ENCODE measurements at places on chromosomes 4 and X. TPM values are rescaled to one million over a fixed set of nuclear protein-coding genes. Genes with fewer than 3 reads are reported as not detected.
A peak's percentile ranks its signal among the peaks of the same experiment; 100 is the strongest.

Gene CLDN22
- total RNA-seq = not detected

Gene SYNPO2
- total RNA-seq = 290 TPM

- H3K4me1 ChIP-seq = no peaks in the 10 kb centered on the region
- H3K27ac ChIP-seq = no peak overlapping the region
- DNase-seq = no peak
- no peaks in the 10 kb centered on the region for H3K27me3 ChIP-seq
- H3K36me3 ChIP-seq = no peaks in the 10 kb centered on the region
- no peak overlapping the region for H3K4me3 ChIP-seq
Measured at GRCh38 chrX:136112778-136113177, 34.6 kb upstream of the FHL1 start.

Gene F9
- total RNA-seq = not detected

Gene RASGEF1B
- 4.4 TPM for total RNA-seq

DNA sequence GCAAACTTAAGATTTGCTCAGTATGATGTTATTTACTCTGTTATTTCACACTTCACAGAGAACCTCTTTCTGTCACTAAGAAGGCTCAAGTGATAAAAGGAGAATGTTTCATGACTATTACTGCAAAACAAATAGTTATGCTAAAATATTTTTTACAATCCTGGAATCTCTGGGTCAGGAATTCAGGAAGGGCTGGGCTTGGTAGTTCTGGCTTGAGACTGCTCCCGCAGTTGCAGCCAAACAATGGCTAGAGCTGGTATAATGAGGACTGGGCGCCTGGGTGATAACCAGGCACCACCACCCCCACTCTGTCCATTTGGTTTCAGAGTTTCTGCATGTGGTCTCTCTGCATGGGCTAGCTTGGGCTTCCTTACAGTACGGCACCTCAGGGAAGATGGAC lies 28.7 kb upstream of the SPP1 start:
- no peaks in the 10 kb centered on the region for H3K27me3 ChIP-seq
- DNase-seq = no peak
- H3K4me1 ChIP-seq = no peaks in the 10 kb centered on the region
- H3K27ac ChIP-seq = no peak overlapping the region
- no peaks in the 10 kb centered on the region for H3K36me3 ChIP-seq

GRCh38 chrX:150483356-150483985 lies 85.0 kb upstream of the MTM1 start:
- no peak overlapping the region for H3K27ac ChIP-seq
- no peaks in the 10 kb centered on the region for H3K36me3 ChIP-seq
- no peaks in the 10 kb centered on the region for H3K27me3 ChIP-seq

GRCh38 chrX:69424910-69425309 lies 79.2 kb upstream of the NALF2 start:
- no peaks in the 10 kb centered on the region for H3K36me3 ChIP-seq
- H3K4me3 ChIP-seq = no peak overlapping the region
- no peak overlapping the region for H3K27ac ChIP-seq
- H3K27me3 ChIP-seq = peaks cover 9% of the 10 kb centered on the region

Gene HS3ST1
- 0.90 TPM for total RNA-seq

GRCh38 chrX:148664171-148664570 lies 163.8 kb downstream of the AFF2 start:
- H3K4me3 ChIP-seq = no peak overlapping the region
- H3K4me1 ChIP-seq = no peaks in the 10 kb centered on the region
- H3K27ac ChIP-seq = no peak overlapping the region
- no peaks in the 10 kb centered on the region for H3K27me3 ChIP-seq
- no peak for DNase-seq

DNA sequence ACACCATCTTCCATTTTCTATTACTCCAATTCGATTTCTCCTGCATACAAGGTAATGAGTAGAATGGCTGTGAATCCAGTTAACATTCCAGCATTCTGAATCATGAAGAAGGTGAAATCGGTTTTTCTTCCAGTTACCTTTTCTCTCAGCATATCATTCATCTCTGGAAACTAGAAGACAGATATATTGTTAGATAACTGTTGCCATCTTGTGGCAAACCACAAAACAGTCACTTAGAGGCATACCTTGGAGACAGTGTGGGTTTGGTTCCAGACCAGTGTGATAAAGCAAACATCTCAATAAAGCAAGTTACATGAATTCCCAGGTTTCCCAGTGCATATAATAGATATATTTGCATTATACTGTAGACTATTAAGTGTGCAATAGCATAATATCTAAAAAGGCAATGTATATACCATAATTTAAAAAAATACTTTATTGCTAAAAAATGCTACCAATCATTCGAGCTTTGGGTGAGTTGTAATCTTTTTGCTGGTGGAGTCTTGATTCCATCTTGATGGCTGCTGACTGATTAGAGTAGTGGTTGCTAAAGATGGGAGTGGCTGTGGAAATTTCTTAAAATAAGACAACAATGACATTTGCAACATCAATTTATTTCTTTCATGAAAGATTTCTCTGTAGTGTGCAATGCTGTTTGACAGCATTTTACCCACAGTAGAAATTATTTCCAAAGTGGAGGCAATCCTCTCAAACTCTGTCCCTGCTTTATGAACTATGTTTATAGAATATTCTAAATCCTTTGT lies 82.1 kb downstream of the SLC39A8 start:
- no peaks in the 10 kb centered on the region for H3K4me1 ChIP-seq
- no peak for DNase-seq
- no peak overlapping the region for H3K4me3 ChIP-seq
- H3K36me3 ChIP-seq = no peaks in the 10 kb centered on the region
- no peak overlapping the region for H3K27ac ChIP-seq
- H3K27me3 ChIP-seq = no peaks in the 10 kb centered on the region

DNA sequence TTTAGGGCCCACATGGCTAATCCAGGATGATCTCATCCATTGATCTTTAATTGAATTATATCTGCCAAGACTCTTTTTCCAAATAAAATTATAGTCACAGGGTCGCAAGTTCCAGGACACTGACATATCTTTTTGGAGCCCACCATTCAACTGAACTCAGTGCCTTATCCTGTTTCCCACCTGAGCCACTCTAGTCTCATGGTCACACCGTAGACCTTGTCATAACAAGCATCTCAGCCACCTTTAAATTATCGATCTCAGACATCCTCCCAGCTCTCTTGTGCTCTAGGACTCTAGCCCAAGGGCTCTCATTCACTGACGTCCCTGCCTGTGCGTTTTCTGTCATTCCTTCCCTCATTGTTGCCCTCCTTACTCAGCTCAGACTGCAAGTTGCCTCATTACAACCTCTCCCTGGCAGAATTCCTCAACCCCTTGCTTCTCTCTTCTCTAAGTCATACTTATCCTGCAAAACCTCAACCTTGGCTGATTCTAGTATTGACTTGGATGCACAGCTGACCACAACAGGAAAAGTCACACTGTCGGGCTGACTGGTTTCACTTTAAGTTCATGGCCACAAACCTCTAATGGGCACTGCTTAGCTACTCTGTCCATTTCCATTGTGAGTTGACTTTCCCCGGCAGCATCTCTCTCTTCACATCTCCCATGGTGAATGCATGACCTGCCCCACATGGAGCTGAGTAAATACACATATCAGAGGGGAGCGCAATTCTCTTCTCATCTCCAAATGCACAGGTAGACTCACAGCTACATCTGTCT lies 91.0 kb upstream of the TRIM2 start:
- no peak overlapping the region for H3K27ac ChIP-seq
- no peaks in the 10 kb centered on the region for H3K36me3 ChIP-seq
- no peak overlapping the region for H3K4me3 ChIP-seq
- H3K4me1 ChIP-seq = no peaks in the 10 kb centered on the region
- H3K27me3 ChIP-seq = no peaks in the 10 kb centered on the region
- DNase-seq = no peak

Gene GUCY1B1
- 18.7 TPM for total RNA-seq

Gene DKK2
- total RNA-seq = 2.3 TPM

DNA sequence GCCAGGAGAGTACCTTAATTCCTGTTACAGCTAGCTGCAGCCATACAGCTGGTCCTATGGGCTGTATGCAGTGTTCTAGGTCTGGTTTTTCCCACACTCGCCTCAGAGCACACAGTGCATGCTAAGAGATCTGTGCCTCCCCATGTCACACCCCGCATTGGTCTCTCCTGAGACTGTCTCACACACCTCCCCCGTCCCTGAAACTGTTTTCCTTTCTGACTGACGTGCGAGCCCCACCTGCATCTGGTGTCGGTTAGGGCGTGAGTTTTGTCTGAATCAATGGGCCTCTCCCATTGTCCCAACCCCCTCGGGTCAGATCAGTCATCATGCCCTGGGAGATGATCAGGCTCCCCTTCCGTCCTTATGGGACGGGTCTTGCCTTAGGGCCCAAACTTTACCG lies 3.4 kb upstream of the UGT8 start:
- H3K4me1 ChIP-seq = no peaks in the 10 kb centered on the region
- DNase-seq = no peak
- no peaks in the 10 kb centered on the region for H3K36me3 ChIP-seq

DNA sequence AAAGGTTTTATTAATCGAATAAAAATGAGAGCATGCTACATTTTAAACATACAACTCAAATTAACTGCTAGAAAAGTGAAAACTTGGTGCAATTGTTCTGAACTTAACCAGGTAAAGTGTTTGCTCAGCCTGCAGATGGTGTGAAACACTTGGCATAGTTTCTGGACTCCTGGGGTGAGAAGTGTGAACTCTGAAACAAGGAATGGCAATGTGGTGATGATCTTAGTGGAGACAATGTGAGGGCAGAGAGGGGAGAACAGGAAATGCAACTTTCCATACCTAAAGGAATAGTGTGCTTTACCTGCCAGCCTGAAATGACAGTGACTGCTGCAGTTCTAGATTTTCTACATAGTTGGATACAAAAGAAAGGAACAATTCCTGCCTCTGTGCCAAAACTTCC lies 57.4 kb downstream of the CCSER1 start:
- no peak for DNase-seq
- H3K4me3 ChIP-seq = no peak overlapping the region
- H3K4me1 ChIP-seq = peaks cover 4% of the 10 kb centered on the region

Gene POF1B
- 2.0 TPM for total RNA-seq

DNA sequence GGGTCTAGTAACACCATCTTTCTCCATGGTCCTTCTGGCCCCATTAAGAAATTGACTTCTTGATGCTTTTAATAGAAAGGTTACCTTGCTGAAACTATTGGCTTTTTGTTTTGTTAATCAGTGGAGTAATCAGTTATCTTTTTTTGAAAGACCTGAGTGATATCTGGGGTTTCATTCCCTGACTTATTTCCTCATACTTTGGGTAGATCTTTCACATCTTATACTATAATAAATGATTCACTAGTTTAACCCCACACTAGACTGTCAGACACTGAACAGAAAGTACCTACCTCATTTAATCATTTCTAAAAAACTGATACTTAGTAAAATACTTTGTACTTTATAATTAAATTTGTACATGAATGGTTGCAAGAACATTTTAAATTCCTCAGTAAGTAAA lies 1021.1 kb downstream of the STIM2 start:
- H3K27ac ChIP-seq = no peak overlapping the region
- no peaks in the 10 kb centered on the region for H3K4me1 ChIP-seq
- DNase-seq = no peak
- H3K27me3 ChIP-seq = no peaks in the 10 kb centered on the region

GRCh38 chr4:48905363-48906015 lies 1.1 kb downstream of the OCIAD2 start:
- H3K27me3 ChIP-seq = no peaks in the 10 kb centered on the region
- no peaks in the 10 kb centered on the region for H3K4me1 ChIP-seq
- peak overlapping the region; percentile 78 for H3K4me3 ChIP-seq

DNA sequence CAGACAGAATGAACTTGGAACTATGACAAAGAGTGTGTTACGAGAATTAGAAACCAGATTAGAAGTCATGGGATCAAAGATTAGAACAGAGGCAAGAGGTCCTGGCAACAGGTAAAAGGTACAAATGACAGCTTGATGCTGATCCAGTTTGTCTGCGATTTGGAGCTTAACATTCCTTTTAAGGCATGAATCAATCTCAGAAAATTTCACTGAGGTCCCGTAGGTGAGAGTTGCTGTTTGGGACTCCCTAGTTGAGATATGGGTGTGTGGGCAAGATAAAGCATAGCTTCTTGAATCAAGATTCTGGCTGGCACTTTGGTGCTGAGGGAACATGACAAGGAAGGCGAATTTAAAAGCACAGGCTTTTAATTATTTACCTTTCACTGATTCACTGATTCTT lies 62.6 kb upstream of the ACSL4 start:
- no peaks in the 10 kb centered on the region for H3K27me3 ChIP-seq
- no peak overlapping the region for H3K4me3 ChIP-seq
- no peaks in the 10 kb centered on the region for H3K36me3 ChIP-seq
- DNase-seq = no peak
- H3K27ac ChIP-seq = no peak overlapping the region
- H3K4me1 ChIP-seq = no peaks in the 10 kb centered on the region

GRCh38 chrX:20224814-20225487 lies 41.8 kb downstream of the RPS6KA3 start:
- H3K36me3 ChIP-seq = no peaks in the 10 kb centered on the region
- H3K4me1 ChIP-seq = peaks cover 12% of the 10 kb centered on the region
- no peak overlapping the region for H3K27ac ChIP-seq
- H3K4me3 ChIP-seq = no peak overlapping the region
- H3K27me3 ChIP-seq = no peaks in the 10 kb centered on the region
- DNase-seq = no peak

- H3K36me3 ChIP-seq = no peaks in the 10 kb centered on the region
- H3K27me3 ChIP-seq = no peaks in the 10 kb centered on the region
- peak; percentile 7 for DNase-seq
- no peak overlapping the region for H3K27ac ChIP-seq
- H3K4me1 ChIP-seq = peaks cover 15% of the 10 kb centered on the region
Measured at GRCh38 chr4:76523593-76523992, 88.6 kb downstream of the SHROOM3 start.

DNA sequence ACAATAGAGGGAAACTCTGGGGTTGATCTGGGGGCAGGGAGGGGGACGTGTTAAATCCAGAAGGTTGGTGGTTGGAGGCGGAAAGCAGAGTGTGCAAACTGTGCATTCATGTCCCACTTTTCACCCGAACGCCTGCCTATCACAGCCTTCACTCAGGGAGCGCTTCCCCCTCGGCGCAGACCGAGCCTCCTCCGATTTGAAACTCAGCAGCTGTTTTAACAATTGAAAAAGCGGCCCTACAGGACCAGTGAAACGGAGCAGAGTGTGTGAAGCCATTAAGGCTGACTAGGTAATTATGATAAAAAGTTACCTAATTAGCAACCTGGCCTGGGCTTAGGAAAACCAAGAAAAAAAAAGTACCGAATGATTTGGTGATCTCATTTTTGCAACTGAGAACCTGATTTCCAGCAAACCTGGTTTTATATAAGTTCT lies 685 bp upstream of the NDNF start:
- H3K27ac ChIP-seq = peak overlapping the region; percentile 39
- H3K36me3 ChIP-seq = no peaks in the 10 kb centered on the region
- DNase-seq = peak; percentile 20
- H3K4me3 ChIP-seq = peak overlapping the region; percentile 68
- no peaks in the 10 kb centered on the region for H3K27me3 ChIP-seq

- H3K27ac ChIP-seq = no peak overlapping the region
- H3K4me1 ChIP-seq = peaks cover 8% of the 10 kb centered on the region
- no peaks in the 10 kb centered on the region for H3K27me3 ChIP-seq
- peaks cover 26% of the 10 kb centered on the region for H3K36me3 ChIP-seq
Measured at GRCh38 chr4:159312236-159312635, 209.4 kb downstream of the RAPGEF2 start.

- no peak for DNase-seq
- no peaks in the 10 kb centered on the region for H3K36me3 ChIP-seq
- H3K4me3 ChIP-seq = no peak overlapping the region
- no peak overlapping the region for H3K27ac ChIP-seq
- H3K27me3 ChIP-seq = no peaks in the 10 kb centered on the region
Measured at GRCh38 chr4:24856586-24856985, 56.3 kb downstream of the CCDC149 start.

- H3K27ac ChIP-seq = no peak overlapping the region
- H3K4me3 ChIP-seq = no peak overlapping the region
Measured at GRCh38 chrX:150475461-150475860, 93.0 kb upstream of the MTM1 start.

Gene DMP1
- total RNA-seq = not detected

Gene OTC
- not detected for total RNA-seq

Gene PCDH11X
- 0.12 TPM for total RNA-seq

Data from heart left ventricle (tissue), 16 donors.